Lower leg skin (tissue), 4 donors: ENCODE measurements at places on chromosomes 11 and 22.
A peak's percentile ranks its signal among the peaks of the same experiment; 100 is the strongest.

GRCh38 chr11:20522536-20522935 lies 76.9 kb upstream of the SLC6A5 start:
- DNase-seq = no peak

DNA sequence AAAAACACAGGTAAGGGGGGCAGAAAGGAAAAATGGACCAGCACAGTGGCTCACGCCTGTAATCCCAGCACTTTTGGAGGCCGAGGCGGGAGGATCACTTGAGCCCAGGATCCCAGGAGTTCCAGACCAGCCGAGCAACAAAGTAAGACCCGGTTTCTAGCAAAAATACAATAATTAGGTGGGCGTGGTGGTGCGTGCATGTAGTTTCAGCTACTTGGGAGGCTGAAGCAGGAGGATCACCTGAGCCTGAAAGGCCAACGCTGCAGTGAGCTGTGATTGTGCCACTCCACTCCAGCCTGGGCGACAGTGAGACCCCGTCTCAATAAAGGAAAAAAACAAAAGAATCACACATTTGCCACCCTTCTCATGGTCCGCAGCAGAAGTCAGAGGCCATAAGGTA lies 519.4 kb downstream of the BRD1 start:
- no peak for DNase-seq

- DNase-seq = no peak
Measured at GRCh38 chr22:26665813-26666231, 8.4 kb downstream of the MIAT start.

- DNase-seq = no peak
Measured at GRCh38 chr22:31099841-31100761, 7.3 kb downstream of the SELENOM start.

DNA sequence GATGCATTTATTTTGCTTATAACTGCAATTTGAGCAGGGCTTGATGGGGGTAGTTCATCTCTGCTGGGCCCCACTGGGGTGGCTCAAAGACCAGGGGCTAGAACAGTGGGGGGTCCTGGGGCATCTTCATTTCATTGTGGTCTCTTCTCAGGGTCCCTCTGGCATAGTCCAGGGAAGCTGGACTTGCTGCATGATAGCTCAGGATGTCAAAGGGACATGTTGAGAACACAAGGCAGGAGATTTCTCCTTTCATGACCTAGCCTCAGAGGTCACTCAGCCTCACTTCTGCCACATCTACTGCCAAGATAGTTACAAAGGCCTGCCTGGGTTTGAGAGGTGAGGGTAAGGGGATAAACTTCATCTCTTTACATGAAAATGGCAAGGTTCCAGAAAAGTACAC lies 89.5 kb downstream of the CWC15 start:
- DNase-seq = no peak

DNA sequence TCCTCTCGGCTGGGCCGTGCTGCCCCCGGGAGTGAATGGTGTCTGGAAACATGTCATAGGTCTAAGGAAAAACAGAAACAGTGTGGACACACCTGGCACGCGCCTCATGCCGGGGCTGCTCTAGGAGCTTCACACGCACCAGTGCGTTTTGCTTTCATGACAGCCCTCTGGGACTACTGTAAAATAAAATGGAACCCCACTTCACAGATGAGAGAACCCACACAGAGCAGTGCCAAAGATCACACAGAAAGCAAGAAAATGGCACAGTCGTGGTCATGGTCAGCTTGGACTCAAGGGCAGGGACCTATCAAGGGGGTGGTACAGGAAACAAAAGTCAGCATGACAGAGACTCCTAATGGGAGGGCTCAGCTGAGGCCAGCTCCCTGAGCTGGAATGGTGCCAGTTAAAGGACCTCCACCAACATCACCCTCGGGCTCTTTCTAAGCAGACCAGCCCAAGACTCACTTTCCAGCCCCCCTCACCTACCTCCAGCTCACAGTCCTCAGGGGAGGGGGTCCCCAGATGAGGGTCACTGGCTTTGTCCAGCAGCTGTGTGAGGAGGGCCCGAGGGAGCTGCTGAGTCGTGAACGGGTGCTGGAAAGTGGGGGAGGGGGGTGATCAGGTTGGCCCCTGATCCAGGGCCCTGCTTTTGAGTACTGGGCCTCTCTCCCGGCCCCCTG lies 3.3 kb downstream of the MAP4K2 start:
- no peak for DNase-seq

DNA sequence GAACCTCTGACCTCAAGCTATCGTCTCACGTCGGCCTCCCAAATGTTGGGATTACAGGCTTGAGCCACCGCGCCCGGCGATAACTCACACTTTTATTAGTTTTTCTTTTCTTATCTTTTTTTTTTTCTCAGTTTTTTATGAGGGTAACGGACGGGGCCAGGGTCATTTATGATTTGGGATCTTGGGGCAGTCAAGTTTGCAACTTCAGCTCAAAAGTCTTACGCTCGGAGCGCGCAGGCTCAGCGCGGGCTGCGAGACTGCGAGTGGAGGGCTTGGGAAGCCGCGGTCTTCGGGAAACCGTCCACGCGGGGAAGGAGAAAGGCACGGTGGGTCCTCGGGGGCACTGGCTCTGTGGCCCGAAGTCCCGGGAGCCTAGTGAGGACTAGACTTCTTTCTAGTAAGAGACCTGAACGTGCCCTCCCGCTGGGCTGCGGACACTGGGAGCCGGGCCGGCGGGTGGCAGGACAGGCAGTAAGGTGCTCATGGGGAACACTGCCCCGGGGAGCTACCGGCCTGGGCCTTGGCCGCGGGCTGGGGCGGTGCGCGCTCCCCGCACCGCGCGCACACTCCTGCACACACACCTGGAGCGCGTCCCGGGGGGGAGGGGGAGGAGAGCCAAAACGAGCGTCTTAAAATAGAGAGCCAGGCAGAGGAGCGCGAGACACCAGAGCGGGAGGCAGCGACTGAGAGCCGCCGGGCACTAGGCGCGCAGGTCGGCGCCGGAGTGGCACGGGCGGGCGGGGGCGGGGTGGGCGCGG lies 476 bp upstream of the BARX2 start:
- no peak for DNase-seq

GRCh38 chr11:15757048-15757698 lies 599.2 kb downstream of the SOX6 start:
- DNase-seq = no peak

DNA sequence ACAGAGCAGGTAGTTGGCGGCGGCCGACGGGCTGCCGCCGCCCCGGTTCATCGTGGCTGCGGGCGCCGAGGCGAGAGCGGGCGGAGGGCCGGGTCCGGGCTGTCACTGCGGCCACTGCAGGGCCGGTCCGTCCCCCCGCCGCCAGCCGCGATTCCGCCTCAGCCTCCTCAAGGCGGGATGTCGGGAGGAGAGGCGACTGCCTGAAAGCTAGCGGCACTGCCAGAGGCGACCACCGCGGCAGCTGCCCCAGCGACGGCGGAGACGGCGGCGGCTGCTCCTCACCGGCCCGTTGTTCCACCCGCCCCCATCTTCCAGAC lies 234 bp downstream of the SESN3 start:
- DNase-seq = no peak

DNA sequence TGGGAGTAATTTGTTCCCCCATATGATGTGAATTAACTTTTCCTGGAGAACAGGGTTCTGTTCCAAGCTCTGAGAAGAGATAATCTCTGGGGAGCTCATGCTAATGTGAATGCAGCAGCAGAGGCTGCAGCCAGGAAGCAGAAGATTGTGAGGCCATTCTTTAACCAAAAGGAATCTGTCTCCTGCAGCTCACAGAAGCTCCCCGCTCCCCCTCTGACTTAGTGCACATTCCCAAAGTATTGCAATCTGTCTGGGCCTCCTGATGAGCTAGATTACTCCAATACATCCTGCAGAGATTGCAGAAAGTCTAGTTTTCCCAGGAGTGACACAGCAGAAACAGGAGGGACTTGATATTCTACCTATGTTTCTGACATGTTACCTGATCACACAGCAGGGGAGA lies 420.6 kb upstream of the FAT3 start:
- DNase-seq = no peak

DNA sequence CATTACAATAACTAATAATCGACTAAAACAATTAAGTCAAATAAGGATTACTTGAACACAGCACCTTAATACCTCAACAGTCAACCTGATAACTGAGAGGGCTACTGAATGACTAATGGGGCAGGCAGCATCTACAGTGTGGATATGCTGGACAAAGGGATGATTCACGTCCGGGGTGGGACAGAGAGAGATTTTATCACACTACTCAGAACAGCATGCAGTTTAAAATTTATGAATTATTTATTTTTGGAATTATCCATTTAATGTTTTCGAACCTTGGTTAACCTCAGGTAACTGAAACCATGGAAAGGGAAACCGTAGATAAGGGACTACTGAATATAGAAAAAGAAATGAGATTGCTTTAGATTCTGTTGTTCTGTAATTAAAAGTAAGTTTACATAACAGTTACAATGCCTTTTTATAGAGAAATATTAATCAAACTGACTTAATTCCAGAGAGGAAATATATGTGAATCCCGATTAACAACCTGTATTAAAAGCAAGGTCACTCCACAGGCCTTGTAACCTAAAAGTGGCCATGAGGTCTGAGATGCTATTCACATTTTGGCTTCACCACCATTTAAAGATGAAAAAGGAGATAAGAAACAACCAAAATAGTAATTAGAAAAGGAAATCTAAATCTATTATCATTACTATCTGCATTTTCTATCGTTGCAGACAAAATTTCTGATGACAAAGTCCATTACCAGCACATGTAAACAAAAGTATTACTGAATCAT lies 119.0 kb upstream of the TP53AIP1 start:
- DNase-seq = no peak

- DNase-seq = no peak
Measured at GRCh38 chr11:102479733-102480132, 27.2 kb upstream of the TMEM123 start.

DNA sequence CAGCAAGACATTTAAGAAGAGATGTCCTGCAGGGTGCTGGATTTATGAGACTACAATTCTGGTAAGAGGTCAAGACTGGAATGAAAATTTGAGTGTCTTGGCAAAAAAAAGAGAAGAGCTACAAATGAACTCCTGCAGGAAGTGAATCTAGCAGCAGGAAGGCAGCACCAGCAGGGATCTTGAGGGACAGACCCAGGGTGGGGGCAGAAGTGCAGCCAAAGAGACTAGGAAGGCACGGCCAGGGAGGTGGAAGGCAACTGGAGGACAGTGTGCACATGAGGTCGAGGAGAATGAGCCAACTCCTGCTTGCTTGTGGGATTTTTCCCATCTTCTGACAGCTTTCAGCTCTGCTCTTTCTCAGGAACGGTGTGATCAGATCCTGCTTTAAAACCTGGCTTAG lies 263.2 kb downstream of the BUD13 start:
- no peak for DNase-seq

- DNase-seq = no peak
Measured at GRCh38 chr11:133531971-133532651, at the start of gene OPCML. OPCML (minus strand) TSS chr11:133532501.

DNA sequence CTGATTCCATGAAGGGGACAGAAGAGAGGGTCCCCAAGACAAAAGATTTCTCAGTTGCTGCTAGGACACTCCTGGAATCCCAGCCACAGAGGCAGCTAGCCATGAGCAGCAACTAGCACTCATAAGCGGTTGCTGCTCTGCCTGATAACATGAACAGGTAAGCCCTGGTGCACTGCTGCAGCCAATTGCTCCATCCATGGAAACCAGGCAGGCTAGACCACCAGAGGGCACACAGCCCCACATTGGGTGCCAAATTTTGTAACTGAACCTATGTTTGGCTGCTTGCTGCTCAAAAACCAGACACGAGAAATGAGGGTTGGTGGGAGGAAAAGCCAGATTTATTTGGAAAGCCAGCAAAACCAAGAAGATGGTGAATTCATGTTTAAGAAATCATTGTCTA lies 21.9 kb upstream of the QSER1 start:
- no peak for DNase-seq

GRCh38 chr11:82867495-82868082 lies 32.6 kb downstream of the PRCP start:
- peak; percentile 93 for DNase-seq

DNA sequence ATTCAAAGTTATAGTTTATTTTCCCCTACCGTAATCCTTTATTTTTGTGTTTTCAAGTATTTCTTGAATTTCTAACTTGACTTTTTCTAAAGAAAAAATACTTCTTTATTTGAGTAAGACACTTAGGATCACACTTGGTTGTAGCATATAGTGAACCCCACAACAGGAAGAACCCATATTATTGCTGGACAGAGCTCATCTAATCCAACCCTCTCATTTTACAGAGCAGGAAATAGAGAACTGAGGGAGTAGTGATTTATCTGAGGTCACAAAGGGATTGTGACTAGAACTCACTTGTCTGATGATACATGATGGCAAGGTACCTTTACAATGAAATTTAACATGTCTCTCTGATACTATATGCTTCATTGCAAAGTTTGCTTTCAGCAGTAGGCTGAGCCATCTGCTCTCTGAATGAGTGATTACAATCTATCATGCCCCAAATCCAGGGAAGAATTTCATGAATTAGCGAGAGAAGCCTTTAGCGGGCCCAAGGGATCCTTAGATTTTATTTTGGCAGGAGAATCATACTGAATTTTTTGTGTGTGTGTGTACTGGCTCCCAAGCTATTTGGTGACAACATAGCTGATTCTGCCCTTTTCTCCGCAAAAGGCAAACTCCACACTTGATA lies 9.8 kb downstream of the SLC17A6 start:
- DNase-seq = no peak

GRCh38 chr11:60130496-60130895 lies 42.0 kb downstream of the MS4A2 start:
- no peak for DNase-seq

DNA sequence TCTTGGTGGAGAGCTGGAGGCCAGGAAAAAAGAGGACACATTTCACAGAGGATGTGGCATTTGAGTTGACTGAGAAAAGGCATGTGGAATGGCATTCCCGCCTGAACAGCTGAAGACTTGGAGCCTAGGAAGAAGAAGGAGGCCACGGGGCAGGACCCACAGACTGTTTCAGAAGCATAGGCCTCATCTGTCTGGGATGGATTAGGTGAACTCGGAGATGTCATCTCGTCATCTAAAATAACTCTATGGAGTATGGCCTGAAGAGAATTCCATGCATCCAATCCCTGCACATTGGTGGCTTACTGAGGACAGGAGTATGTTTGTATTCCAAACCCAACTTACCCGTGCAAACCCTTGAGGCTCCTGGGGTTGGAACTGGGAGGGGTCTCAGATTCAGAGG lies 16.4 kb downstream of the SPATA19 start:
- DNase-seq = peak; percentile 29

DNA sequence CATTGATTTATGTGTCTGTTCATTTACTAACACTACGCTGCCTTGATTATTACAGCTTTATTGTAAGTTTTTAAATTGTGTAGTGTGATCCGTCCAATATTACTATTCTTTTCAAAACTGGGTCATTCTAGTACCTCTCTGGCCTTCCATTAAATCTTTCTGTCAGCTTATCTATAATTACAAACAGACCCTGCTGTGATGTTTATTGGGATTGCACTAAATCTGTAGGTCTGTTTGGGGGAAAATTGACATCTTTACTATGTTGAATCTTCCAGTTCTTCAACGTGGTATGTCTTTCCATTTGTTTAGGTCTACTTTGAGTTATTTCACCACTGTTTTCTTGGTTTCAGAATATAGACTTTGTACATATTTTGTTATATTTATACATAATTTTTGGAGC lies 15.6 kb downstream of the CABIN1 start:
- no peak for DNase-seq

- DNase-seq = no peak
Measured at GRCh38 chr11:33529461-33529860, 171.2 kb downstream of the C11orf91 start.
